ENCODE measurements at places on chromosomes 5 and 9.

DNA sequence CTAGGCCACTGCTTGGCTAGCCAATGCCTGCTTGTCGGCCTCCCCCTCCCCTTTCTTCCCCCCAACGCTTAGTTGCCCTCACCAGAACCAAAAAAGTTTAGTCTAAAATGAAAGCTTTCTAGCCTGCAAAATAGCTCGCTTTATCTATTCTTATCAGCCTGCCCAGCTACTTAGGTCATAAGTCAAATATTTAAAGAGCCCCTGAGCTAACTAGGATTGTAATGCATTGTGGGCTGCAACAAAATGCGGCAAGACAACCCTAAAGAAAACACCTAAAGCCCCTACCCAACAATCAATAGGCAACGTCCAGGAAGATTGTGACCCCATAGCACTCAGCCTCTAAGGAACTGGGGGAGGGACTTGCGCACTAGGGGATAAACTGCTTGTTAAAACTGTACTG lies 38.6 kb upstream of the PCSK5 start:
- no peak for DNase-seq

- DNase-seq = no peak
Measured at GRCh38 chr5:27682600-27682999, 644.2 kb upstream of the CDH9 start.

DNA sequence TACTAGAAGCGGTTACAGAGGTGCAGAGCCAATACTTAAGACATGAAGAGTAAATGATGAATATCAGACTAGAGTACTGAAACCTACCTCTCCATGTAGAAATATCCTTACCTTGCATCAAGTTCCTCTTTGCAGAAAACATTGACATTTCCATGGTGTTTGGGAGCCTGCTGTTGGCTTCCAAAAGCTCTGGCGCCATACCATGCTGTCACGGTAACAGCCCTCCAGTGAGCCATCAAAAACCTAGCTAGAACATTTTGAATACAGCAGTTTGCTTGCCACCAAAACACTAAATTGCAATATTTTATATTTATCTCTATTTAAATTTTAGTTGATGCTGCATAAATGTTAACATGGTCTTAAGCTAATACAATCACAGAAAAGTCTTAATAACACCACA lies 144.1 kb upstream of the LRRTM2 start:
- no peak for DNase-seq

- no peak for DNase-seq
Measured at GRCh38 chr5:31106691-31107090, 86.8 kb upstream of the CDH6 start.

DNA sequence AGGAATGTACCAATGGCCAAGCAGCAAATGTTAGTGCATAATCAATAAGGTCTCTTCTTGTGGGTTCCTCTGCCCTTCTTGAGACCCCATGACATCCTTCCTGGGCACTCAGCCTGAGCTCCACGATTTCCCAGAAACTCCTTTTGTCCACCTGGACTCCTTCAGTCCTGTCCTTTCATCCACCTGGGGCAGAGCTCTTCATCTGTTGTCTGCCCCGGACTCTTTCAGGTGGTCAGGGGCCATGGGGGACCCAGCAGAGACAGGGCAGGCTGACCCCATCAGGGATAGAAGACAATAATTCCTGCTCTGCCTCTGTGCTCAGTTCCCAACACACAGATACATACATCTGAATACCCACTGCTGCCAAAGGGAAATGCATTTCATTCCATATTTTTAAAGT lies 58.9 kb upstream of the OTULINL start:
- no peak for DNase-seq

GRCh38 chr5:57152316-57152715 lies 21.5 kb upstream of the GPBP1 start:
- DNase-seq = no peak

GRCh38 chr9:90801241-90801972 lies at the start of gene SYK:
Gene SYK, plus strand, starts transcription at chr9:90801819. Its CDS starts 42,080 bp downstream, at chr9:90843899.
- DNase-seq = no peak

GRCh38 chr5:151388960-151389359 lies 41.6 kb upstream of the SLC36A2 start:
- no peak for DNase-seq

DNA sequence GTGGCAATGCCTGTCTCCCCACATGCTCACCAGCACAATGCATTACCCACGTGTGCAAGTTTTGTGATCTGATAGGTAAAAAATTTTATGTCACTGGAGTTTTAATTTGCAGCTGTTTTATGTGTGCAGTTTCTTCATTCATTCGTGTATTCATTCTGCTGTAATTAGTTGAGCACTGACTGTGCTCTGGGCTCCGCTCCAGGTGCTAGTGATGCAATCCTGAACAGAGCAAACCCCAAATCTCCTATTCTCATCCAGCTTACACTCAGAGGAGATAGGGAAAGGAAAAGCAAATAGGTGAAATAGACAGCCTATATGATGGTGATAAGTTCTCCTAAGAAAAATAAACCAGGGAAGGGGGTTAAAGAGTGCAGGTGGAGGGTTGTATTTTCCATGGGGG lies 148.4 kb downstream of the TENT4A start:
- DNase-seq = no peak

GRCh38 chr5:63686938-63687337 lies 275.3 kb downstream of the HTR1A start:
- no peak for DNase-seq
